ENCODE measurements at places on chromosomes 13 and 19.
A peak's percentile ranks its signal among the peaks of the same experiment; 100 is the strongest.

DNA sequence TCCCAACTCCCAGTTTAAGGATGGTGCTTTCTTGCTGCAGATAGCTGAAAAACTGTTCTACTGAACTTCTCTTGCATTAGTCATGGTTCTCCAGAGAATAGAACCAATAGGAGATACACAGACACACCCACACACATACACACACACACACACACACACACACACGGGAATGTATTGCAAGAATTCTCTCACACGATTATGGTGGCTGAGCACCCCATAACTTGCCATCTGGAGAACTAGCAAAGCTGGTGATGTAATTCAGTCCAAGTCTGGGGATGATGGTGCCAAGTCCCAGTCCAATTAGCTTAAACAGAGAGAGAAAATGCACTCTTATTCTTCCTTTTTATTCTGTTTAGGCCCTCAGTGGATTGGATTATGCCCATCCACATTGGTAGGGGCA is 643.9 kb downstream of the DIAPH3 start:
- no peak for DNase-seq

DNA sequence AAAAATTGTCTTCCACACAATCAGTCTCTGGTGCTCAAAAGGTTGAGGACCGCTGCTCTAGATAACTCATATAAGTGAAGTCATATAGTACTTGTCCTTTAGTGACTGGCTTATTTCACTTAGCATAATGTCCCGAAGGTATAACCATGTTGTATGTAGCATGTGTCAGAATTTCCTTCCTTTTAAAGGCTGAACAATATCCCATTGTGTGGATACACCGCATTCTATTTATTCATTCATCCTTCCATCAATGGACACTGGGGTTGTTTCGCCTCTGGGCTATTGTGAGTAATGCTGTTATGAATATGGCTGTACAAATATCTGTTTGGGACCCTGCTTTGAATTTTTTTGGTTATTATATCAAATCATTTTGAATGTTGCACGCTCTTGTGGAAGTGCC is 4.6 kb upstream of the LYPD5 start:
- DNase-seq: no peak

GRCh38 chr19:19470579-19470978 is 44.8 kb downstream of the TSSK6 start:
- DNase-seq: no peak

GRCh38 chr13:105153611-105154010 is 1381.9 kb downstream of the EFNB2 start:
- no peak for DNase-seq

GRCh38 chr13:109694972-109695371 is 91.4 kb downstream of the IRS2 start:
- DNase-seq: no peak

- DNase-seq: peak; percentile 39
Measured at GRCh38 chr19:15466851-15467733, 2.7 kb upstream of the RASAL3 start.

- DNase-seq: no peak
Measured at GRCh38 chr13:74623761-74624160, 489.6 kb upstream of the KLF12 start.

DNA sequence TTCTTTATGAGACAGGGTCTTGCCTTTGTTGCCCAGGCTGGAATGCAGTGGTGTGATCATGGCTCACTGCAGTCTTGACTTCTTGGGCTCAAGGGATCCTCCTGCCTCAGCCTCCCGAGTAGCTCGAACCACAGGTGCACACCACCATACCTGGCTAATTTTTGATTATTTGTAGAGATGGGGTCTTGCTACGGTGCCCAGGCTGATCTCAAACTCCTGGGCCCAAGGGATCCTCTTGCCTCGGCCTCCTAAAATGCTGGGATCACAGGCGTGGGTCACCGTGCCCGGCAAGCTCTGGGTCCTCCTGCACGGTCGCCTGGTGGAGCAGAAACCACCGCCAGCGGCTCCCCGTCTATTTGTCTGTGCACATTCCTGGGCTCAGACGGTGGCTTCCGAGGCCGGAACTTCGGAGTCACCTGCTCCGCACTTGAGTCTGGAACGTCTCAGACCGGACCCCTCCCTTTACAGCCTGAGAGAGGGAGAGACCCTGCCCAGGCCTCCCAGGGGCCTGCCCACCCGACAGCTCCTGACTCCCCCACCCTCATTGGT is 22.2 kb downstream of the EFNA2 start:
- no peak for DNase-seq

DNA sequence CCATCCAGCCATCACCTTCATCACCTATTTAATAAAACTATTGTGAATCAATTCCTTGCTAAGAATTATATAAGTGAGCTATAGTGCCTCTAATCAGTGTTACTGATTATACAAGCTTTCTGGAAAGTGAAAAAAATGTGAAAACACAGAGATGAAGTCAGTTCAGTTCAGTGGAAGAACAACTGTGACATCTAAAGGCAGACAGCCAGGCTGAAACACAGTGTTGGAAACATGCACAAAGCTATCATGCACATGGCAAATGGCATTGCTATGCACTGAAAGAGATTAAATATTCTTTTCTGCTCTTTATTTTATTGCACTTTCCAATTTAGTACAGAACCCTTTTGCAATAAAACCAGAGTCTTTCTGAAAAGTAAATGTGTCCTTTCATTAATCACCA is 294.0 kb downstream of the RBM26 start:
- DNase-seq: no peak

- no peak for DNase-seq
Measured at GRCh38 chr13:30479154-30479882, 13.6 kb upstream of the HMGB1 start.

DNA sequence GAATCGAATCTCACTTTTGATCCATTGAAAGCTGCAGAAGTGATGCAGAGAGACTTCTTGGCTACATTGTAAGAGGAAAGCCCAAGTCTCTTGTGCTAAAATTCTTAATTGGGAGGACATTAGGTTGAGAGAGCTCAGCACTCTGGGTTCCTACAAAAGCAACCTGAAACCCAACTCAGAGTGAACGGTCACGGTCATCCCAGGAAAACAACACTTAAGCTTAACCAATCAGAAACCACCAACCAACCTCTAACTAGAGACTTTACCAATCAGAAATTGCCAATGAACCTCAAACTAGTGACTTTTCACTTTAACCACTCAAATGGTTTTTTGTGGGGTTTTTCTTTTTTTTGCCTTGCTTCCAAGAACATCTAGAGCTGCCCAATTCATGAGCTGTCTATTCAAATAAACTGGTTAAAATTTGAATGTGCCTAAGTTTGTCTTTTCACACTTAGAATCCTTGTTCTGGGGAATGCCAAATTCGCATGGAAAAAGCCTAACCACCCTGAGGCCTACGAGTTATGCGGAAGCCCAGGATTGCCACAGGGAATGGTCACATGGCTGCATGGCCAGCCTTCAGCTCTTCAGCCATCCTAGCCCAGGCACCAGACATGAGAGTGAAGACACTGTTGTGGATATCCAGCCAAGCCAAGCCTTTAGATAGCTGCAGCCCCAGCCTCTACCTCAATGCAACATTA is 17.8 kb upstream of the CLN5 start:
- no peak for DNase-seq

GRCh38 chr13:59416561-59416960 is 747.2 kb downstream of the DIAPH3 start:
- no peak for DNase-seq

- no peak for DNase-seq
Measured at GRCh38 chr19:7858109-7858770, 15.9 kb downstream of the PRR36 start.

DNA sequence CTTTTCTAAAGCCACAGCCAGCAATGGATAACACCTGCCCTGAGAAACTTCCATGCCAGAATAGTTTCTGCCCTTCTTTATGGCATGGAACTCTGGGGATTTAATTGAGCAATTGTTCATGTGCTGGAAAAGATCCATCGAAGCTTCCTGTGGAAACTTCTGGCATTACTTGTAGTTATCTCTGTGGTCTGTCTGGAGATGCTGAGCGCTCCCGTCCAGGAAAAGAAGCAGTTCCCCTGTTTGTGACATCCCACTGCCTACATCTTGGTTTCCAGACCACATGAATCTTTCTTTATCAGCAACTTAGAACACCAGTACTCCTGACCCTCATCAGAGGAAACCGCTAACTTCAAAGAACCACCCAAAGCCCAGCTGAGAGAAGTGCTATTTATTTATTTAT is 24.6 kb downstream of the FLT1 start:
- DNase-seq: no peak

- no peak for DNase-seq
Measured at GRCh38 chr13:29523199-29523961, 72.1 kb downstream of the SLC7A1 start.

- no peak for DNase-seq
Measured at GRCh38 chr19:38892841-38893240, 6.6 kb downstream of the SIRT2 start.

DNA sequence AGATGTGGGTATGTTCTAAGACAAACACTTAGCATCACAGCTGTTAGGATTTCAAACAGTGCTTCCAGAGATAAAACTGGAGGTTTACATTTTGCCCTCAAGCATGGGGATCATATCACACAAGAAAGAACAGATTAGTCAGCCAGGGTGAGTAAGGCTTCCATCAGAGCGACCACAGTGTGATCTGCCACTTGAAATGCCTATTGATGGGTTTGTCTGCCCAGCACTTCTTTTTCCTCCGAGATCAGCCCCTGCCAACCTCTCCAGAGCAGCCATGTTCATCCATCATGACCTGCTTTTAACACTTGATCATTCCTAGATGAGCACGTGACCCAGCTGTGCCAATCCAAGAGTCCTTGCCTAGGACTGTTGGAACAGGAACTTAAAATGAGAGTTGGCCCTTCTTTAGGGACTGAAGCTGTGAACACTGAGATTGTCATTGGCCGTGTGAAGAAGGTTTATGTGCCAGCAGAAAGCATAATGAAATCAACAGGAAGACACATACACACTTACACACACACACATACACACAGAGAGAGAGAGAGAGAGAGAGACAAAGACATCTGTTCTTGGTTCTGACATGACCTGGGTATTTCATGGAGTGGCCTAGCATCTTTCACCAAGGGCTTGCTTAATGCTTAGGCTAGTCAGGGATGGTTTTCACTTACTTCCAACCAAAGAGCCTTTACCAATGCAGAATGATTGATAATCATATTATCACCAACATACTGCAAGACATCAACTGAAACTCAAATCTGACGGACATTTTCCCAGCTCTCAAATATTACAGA is 5.2 kb upstream of the CEBPG start:
- no peak for DNase-seq

DNA sequence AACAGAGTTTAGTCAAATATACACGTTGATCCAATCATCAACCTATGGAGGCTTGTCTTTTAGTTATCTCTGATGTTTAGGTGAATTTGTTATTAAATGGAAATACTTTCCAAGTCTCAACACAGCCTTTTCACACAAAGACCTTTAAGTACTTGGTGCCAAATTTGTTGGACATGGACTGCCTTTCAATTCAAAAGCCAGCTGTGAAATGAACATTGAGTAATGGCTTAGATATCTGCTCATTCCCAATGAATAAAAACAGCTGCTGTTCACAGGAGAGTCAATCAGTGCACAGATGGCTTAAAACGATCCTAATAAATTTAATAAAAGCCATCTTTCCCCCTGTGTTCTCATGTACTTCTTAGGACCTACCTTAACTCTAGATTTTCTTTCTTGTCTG is 19.9 kb upstream of the DHRS12 start:
- DNase-seq: no peak

DNA sequence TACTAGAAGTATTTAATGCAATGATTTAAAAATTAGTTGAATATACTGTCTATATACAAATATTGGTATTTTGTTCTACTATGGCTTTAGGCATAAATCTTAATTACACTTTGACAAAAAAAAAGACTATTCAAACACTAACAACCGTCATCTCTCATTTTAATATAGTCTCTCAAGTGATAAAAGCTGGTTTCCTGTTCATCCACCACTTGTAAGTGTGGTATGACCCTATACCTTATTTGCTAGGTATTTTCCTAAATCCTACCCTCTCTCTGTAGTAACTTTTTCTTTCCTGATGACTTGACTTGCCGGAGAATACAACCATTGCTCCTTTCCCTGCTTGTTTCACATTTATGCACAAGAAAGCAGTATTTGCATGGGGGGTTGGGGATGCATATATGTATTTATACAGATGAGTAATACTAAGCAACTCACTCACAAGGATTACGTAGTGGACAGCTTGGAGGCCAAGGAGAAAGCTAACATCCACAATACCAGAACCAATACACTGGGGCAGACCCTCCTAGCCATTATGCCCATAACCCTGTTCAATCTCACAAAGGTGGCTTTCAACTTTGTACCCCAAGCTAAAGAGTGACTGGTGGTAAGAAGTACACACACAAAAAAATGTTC is 12.7 kb upstream of the EFNB2 start:
- DNase-seq: no peak

GRCh38 chr19:27718234-27718633 is 1494.7 kb downstream of the UQCRFS1 start:
- DNase-seq: no peak

DNA sequence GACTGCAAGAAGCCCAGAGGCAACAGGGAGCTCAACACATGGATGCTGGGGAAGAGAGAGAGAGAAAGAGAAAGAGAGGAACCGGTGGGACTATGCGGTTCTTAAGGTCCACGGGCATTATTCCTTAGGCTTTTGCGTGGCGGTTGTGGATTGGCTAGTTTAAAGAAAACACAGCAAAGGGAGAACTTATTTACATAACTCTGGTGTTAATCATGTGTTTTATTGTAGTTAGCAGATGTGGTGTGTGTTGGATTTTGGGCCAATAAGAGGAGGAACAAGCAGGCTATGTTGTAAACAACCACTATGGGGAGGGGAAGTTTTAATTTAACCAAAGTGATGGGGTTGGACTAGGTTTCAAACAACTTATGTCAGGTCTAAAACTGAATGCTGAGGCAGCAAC is 275.3 kb upstream of the KLF12 start:
- no peak for DNase-seq

DNA sequence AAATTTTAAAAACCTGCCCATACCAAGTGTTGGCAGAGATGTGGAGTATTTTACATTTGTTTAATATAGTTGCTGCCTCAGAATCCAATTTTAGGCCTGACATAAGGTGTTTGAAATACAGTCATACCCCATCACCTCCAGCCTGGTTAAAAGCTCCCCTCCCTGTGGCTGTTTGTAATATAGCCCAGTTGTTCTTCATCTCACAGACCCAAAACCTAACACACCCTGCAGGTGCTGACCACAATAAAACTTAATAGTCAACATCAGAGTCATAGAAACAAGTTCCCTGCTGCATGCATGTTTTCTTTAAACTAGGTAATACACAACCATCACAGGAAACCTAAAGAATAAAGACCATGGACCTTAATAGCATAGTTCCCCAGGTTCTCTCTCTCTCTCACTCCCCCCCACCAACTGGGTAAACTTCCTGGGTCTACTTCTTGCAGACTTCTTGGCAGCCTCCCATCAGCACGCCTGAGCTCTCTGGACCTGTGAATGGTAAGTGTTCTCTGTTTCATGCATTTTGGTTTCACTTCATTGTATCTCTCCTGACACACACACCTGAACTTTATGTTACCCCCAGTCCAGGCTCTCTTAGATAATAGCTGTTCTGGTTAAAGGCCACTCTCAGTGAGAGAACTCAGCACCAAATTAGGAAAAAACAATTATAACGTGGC is 1369.9 kb downstream of the EFNB2 start:
- DNase-seq: no peak

GRCh38 chr13:88303605-88304004 is 632.4 kb downstream of the SLITRK5 start:
- no peak for DNase-seq

All from activated T-helper 9 cell treated with anti-CD3 and anti-CD28 coated beads, Interleukin-2, amount 50 U/mL, for 16 hours (primary cell).